ENCODE measurements at places on chromosomes 7 and 10.

DNA sequence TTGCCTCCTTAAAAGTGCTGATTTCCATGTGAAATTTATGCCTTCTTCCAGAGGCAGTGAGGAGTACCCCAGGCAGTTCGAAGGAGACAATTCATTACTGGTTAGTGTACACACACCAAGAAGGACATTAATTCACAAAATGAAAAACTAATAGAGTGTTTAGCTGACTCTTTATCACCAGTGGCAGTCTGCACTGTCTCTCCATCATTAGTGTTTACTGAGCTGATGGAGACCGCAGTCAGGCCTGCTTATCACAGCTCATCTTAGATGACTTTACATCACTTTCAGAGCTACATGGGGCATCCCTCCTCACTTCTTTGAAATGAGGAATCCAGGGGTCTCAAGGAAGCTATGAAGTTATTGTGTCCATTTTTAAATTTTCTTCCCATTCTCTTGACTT lies 155.5 kb upstream of the LRGUK start:
- no peak for DNase-seq

DNA sequence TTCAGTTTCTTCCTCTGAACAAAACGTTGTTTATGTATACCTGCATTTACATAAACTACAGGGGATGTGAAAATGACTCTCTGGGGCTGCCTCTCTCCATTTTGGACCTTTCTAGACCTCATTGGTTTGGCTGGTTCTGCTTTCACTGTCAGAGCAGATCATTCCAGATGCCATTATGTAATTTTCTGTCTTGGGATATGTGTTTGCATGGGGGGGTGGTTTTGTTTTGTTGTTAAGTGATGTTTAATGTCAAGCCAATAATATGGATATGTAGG lies 172.4 kb downstream of the LRRC4 start:
- DNase-seq: no peak

GRCh38 chr10:53023411-53023810 lies 250.8 kb upstream of the MBL2 start:
- DNase-seq: no peak

DNA sequence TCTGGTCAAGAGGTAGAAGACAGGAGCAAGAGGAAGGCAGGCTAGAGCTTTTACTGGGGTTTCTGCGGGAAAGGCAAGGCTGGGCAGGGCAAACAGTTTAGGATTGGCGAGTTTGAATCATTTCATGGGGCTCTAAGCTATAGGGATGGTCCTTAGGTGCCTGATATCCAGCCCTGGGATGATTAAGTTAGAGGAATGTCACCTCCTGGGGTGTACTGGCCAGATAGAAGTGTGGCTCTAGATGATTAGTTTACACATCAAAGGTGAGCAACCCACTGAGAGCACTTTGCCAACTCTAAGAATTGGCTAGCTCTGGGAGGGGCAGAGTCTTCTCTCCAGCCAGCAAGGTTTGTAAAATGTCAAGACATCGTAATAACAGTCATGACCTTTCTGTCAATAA lies 52.4 kb downstream of the ZNF365 start:
- no peak for DNase-seq

DNA sequence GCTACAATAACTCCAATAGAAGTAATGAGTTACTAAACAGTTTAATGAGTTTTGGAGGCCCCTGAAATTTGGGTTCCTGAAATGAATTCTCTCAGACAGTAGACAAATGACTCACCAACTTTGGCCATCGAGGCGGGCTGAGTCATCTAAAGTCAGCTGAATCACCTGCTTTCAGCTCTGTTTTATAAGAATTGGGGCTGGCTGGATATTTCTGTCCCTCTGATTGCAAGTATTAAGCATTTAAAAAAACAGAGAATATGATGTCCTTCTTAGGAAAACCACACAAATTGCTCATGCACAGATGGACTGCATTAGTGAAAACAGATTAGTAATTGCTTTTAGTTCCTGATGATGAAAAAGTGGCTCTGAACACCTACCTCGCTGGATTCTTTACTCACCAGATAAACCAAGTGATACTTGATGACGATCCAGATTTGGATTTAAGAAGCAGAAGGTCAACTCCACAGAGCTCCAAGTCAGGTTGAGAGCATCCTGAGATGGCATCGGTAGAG lies 59.1 kb downstream of the ZNF365 start:
- no peak for DNase-seq

GRCh38 chr7:138063400-138063799 lies 12.9 kb upstream of the AKR1D1 start:
- DNase-seq: no peak

- peak; percentile 84 for DNase-seq
Observed at GRCh38 chr10:50373821-50374501, 122.6 kb upstream of the ASAH2 start.

GRCh38 chr10:69065406-69066361 lies 22.2 kb upstream of the SRGN start:
- no peak for DNase-seq

DNA sequence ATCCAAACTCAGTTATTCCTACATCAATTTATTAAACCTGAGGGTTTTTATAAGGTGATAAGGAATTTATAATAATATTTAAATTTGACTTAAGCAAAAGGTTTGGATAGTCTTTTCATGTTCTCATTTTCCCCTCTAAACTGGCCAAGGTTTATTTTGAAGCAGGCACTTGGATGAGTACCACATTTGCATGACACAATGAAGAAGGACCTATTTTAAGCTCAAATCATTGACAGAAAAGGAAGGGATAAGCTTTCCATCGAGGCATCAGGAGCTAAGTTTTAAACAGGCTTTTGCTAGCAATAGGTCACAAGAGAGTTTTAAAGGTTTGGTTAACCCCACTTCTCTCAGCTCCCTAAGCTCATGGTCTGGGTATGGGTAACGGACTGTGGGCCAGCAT lies 28.7 kb upstream of the FAM13C start:
- no peak for DNase-seq

Measured in NCI-H82 (cell line).